Lower lobe of right lung (tissue), 2 donors: ENCODE measurements at places on chromosomes 13 and 19.

DNA sequence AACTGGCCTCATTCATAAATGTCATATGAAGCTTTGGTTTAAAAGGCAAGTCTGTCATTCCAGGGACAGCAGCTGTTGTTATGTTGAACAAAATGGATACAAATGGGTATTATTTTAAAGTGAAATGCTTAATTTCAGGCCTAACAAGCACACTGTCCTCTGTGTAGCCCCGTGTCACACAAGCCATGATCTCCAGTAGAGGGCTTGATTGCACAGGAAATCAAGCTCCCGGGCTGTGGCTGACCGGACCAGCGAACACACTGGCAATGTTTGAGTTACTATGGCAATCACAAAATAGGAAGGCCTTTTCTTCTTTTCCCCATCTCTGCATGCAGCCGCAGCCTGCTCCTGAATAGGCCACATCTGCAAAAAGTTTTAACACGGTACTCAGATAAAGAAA, 64.0 kb upstream of the GSX1 start:
- DNase-seq: no peak

GRCh38 chr13:56134524-56134923, 1006.2 kb upstream of the PRR20A start:
- DNase-seq: no peak

GRCh38 chr13:92900446-92900845, 326.2 kb upstream of the GPC6 start:
- DNase-seq: no peak

DNA sequence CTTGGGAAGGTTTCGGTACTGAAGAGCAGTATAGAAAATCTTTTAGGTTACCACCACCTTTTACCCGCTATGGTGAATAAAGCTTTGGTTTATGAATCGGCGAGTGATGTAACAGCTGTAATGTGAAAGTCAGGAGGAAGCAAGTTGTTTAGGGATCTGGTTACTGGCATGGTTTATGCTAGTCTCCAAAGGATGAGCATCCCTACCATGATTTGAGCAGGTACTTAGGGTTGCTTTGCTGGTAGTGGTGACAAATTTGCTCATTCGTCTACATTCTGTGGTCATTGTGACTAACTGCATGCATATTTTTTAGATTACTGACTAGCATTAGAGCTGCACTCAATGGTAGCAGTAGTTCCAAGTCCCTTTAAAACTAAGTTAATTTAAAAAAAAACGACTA, 104.1 kb downstream of the FRY start:
- DNase-seq: no peak

- no peak for DNase-seq
Observed at GRCh38 chr13:73943137-73943964, 190.9 kb downstream of the KLF12 start.

DNA sequence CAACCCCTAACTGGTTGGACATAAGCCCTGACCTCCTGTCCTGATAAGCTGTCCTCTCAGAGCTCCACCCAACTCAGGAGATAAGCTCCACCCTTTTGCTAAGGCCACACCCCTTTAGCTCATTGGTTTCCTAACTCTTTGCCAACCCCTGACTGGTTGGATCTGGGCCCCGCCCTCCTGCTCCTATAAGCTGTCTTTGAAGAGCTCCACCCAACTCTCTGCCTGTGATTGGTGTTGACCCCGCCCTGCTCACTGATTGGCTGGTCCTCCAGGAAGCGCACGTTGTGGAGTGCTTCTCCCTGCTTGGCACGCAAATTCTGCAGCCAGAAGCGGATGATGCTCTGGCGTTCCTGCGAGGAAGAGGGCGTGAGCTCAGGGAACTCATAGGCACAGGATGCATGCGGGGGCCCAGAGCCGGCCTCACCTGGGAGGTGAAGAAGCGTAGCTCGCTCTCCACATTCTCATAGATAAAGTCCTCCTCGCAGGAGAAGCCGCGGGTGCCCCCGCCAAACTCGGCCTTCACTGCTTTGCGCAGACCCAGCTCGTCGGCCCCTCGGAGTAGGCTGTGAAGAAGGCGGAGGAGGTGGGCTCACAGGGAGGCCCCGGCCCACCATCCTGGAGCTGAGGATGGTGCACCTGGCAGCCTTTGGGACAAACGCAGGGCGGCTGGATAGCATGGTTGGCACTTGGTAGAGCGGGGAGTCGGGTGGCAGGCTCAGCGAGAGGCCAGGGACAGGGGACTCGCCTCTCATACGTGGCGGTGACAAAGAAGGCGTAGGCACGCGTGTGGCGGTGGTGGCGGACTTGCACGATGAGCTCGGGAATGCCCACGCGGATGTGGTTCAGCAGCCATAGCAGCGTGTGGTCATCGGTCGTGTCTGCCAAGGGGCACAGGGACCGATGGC, 1.7 kb downstream of the ANO8 start:
- no peak for DNase-seq

- DNase-seq: no peak
Observed at GRCh38 chr13:27128825-27129627, 42.6 kb downstream of the USP12 start.

DNA sequence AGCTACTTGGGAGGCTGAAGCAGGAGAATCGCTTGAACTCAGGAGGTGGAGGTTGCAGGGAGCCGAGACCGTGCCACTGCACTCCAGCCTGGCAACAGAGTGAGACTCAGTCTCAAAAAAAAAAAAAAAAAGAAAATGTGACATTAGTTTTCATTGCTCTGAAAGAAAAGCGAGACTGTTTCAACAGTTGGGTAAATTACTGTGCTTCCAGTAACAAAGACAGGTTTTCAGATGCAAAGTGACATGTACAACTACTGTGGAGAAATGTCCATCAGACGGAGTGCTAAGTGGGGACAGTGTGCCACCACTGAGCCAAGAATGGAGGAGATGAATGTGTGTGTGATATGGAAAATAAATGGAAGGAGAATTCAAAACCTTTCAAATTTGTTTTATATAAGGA, 24.2 kb upstream of the SLC15A1 start:
- DNase-seq: no peak

DNA sequence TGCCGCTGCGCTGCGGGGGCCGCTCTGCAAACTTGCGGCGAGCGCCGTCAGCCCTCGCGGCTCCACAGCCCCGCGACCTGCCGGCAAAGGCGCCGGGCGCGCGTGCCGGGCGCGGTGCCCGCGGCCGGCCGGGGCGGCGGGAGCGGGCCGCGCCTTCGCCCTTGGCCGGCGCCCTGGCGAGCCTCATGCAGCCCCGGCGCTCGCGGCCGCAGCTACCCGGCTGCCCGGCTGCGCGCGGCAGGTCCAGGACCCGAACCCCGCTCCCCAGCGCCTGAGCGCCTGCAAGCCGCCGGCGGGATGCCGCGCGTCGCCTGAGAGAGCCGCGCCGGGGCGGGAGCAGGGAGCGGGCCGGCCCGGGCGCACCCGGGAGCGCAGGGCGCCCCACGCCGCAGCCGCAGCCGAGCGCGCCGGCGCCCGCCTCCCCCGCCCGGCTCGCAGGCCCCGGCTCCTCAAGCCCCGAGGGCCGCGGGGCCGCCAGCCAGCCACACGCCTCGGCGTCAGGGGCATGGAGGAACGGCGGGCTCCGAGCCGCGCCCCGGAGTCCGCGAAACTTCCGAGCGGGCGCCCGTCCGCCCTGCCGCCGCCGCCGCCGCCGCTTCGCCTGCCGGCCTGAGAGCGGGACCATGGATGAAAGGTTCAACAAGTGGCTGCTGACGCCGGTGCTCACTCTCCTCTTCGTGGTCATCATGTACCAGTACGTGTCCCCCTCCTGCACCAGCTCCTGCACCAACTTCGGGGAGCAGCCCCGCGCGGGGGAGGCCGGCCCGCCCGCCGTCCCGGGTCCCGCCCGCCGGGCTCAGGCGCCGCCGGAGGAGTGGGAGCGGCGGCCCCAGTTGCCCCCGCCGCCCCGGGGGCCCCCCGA, 564 bp downstream of the HS6ST3 start:
- no peak for DNase-seq

- DNase-seq: no peak
Observed at GRCh38 chr19:4018140-4018613, 10.6 kb downstream of the PIAS4 start.

GRCh38 chr13:65677906-65678305, 1552.2 kb downstream of the PCDH9 start:
- DNase-seq: no peak

DNA sequence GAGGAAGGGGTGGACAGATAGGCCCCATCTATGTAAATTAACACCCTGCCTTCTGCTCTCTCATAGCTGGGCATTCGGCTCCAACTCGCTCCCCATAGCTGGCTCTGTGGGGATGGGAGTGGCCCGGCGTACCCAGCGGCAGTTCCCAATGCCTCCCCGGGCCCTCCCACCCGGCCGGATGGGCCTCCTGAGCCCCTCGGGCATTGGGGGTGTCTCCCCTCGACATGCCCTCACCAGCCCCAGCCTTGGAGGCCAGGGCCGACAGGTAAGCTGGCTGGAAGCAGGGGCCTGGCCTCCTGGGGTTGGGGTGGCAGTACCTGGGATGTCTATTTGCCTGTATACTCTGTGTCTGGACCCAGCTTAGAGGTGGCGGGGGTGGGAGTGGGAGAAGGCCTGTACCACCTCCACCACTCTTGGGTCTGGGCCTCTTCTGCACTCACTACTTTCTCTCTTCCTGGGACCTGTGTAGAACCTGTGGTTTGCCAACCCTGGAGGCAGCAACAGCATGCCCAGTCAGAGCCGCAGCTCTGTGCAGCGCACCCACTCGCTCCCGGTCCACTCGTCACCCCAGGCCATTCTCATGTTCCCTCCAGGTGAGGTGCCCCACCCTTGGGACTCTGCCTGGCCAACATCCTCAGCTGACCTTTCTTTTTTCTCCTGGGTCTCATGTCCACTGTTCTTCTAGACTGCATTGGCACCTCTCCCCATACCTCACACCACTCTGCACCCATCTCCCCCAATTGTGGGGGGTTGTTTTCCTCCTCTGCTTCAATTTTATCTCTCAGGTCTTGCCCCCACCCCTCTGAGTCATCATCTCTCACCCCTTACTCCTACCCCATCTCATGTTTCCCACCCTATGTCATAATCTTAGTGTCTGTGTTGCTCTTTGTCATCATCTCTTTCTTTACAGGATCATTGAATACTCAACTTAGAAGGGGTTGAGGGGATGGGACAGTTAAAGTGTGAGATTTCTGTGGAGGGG, 10.1 kb downstream of the PAF1 start:
- no peak for DNase-seq

- no peak for DNase-seq
Observed at GRCh38 chr19:32599736-32600157, 18.8 kb downstream of the PDCD5 start.

DNA sequence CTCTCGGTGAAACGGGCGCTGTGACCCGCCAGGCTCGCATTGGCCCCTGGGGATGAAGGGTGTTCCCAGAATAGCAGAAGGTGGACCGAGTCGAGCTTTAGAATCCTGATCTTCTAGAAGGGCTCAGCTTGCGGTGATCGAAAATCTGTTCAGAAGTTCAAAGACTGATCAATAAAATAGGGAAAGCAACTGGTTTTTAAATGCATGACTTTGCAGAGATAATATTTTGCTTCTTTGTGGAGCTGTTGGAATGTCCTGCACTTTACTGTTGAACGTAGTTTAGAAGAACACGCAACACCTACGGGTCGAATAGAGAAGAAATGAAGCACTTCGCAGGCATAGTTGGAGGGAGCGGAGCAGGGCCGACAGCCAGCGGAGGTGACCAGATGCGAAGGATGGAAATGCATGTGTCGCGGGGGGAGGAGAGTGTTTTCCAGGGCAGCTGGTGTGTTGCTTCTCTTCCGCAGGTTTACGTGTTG, 766 bp downstream of the CEBPG start:
- peak; percentile 67 for DNase-seq

GRCh38 chr13:94119360-94119936, 360.0 kb downstream of the DCT start:
- DNase-seq: peak; percentile 46

DNA sequence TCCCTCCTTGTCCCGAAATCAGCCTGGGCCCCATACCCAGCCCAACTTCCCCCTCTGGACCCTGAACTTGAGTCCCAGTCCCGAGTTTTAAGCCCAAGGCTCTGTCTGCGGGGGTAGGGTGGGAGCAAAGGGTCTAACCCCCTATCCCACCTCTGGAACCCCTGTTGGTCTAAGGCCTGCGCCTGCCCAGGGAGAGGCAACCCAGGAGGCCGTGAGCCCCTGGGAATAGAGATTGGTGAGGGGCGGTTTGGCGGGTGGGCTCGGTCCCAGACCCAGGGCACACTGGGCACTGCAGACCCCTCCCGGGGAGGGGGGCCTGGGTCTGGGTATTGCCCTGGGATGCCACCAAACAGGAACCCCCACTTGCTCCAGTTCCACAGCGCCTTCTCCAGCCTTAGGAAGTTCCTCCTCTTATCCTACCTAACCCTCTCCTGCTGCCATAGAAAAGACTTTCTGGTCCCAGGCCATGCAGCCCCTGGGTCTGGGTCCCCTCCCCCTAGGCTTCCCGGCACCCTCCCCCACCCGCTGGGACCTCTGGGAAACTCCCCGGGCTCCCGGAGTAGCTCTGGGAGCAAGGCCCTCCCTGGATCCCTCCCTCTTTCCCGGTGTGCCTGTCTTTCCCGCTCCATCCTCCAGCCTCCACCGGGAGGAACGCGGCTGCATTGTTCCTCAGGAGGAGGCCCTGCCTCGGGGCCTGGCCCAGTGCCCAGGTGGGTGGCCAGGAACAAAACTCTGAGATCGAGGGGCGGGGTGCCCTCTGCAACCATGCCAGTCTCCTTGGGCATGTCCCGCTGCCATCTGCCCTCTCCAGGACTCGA, 33.6 kb upstream of the NANOS3 start:
- DNase-seq: no peak

GRCh38 chr19:55340784-55341147, 1.1 kb downstream of the KMT5C start:
- no peak for DNase-seq

DNA sequence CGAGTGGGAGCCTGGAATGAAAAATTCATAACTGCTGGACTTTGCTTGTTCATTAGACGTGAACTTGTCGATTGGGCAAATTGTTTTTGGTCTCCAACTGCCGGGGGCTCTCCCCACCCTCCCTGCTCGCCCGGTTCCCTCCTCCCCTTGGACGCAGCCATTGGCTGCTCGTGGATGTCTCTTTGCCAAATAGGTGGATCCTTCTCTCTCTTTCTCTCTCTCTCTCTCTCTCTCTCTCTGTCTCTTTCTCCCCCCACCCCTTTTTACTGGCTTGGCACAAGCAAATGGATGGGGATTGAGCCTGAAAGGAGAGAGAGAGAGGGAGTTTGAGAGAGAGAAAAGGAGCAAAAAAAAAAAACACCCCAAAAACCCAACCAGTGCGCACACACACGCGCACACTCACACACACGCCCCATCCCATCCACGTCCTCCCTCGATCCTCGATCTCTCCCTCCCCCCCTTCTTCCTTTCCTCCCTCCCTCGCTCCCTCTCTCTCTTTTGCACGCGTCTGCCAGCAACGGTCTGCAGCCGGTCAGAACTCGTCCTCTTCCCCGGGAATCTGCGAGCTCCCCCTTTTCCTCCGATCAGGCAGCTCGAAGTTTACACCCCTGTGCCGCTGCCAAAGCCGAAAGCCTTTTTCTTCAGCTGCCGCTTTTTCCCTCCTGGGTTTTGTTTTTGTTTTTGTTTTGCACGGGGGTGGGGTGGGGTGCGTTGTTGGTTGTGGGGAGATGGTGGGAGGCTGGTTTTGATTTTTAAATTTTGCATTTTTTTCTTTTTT, 27.8 kb downstream of the NFIX start:
- peak; percentile 78 for DNase-seq
